ENCODE measurements at places on chromosomes 5 and 9. TPM values are rescaled to one million over a fixed set of nuclear protein-coding genes. Genes with fewer than 3 reads are reported as not detected.

- DNase-seq: no peak
Measured at GRCh38 chr9:91867740-91868139, 82.3 kb downstream of the ROR2 start.

DNA sequence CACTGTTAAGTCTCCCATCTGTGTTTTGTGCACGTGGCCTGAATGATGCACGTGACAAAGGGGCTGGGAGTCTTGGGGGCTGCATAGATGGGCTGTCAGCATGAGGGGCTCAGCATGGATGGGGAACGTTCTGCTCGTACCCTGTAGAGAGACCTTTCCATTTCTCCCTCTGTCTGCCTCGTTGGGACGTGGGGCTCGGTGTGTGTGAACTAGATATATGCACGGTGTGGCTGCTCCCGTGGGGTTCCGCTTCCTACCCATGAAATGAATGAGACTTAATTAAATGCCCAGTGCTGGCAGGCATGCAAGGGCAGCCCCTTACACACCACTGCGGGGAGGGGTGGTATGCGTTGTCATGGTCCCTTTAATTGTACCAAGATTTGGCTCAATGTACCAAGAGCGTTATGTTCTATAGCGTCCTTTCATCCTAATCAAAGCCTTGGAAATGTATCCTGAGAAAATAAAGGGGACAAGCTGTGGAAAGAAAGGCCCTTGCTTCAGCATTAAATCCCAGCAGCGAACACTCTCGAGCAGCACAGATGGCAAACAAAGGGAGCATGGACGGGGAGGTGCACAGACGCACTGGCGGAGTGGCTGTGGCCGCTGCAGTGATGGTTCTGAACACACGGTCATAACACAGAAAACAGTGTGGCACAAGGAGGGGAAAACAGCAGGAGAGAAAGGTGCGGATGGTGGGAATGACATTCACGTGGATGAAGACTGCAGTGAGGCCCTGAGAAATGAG, 66.8 kb downstream of the RASGEF1C start:
- no peak for DNase-seq

DNA sequence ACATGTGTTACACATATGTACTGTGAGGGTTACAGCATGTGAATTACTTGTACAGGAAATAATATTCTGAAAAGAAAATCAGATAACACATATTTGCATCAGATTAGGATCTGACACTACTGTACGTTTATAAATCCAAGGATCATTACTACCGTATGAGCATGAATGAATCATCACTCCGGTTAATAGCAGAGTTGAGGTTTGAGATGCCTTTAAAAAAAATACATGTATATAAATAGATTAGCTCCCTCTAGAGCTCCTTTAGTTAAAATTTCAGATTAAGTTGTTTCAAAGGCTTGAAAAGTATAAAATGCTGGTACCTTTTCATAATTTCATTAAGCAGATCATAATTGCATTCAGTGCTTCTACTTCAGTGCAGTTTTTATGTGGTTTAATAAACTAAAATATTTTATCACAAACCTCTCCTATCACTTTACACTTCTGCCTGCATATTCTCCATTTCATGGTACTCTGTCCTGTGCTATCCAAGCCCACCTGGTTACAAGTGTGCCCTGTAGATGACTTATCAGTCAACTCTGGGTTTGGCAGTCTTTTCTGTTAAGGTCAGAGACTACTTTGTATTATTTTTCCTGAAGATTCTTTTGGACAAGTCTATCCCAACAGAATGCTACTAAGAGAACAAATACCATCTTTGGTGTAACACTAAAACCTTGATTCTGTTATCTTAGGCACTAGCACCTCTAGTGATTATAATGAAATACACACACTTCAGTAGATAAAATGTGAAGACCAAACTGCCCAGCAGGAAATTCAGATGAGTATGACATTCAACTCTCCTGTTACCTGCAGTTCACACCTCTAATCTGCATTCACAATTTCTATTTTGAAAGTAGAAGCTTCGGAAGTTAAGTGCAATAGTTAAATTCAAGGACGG, 48.0 kb upstream of the POU5F2 start:
- DNase-seq: no peak

GRCh38 chr5:130720355-130720754, 444.7 kb downstream of the HINT1 start:
- no peak for DNase-seq

DNA sequence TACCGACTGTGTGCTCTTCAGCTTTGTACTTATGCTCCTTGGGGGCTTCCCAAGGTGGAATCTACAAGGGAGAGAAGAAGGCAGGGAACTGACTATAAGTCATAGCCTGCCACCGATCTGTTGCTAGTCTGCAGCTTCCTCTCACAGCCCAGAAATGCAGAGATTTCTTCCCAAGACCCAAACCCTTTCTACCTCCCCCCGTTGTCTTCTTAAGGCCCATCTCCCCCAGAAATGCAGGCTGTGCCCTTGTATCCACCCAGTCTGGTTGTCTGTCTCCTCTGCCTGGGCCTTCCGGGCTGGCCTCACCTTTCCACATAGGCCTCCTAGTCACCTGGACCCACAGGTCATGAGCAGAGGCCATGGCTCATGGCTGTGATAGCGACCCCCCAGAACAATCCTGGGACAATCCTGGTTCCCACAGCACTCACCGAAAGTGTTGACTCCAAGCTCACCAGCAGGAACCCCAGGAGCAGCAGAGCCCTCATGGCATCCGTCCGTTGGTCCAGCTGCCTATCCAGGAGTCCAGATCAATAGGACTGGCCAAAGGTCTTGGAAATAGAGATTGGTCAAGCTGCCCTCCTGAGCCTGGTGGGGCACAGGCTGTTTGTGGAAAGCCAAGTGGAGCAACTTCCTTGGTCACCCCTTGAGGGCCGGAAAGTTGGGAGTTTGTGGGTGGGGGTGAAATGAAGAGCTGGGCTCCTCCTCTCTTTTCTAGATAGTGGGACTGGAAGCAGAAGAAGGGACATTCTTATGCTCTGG, at the start of gene F12:
F12 (minus strand) TSS at position 522 of the 759 bp plus-strand sequence; CDS start at position 485, 37 bp downstream.
- no peak for DNase-seq

DNA sequence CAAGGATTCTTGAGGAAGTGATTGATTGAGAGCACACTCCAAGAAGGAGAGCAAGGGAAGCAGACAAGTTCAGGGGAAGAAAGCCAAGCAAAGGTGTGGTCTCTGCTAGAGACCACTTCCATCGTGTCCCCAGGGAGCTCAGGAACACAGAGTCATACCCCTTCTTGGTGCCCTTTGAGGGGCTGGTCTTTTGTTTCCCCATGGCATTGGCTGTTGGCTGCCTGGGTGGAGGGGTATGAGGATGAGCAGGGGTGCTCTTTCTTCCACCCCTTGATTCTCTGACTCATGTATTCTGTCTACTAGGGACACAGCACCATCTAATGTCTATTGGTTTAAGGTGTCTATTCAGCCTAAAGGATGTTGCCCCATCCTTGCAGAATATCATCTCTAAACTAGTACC, 11.5 kb upstream of the SPOCK1 start:
- no peak for DNase-seq

DNA sequence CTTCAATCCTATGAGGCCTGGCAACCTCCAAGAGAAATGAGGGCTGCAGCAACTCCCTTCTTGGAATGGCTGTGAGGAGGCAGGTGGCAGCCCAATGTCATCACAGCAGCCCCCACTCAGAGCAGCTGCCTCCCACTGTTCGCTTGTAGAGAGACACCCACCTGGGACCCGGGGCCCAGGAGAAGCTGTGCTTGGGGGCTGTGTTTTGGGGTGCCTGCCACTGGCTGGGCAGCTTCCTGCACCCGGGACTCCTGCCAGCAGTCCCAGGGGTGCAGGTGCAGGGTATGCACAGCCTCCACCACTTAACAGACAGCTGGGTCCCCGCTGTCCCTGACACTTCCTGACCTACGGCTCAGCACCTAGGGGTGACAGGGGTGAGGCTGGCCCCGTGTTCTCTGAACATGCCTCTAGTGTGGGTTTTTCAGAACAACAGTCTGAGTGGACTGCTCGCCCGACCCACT, 26.2 kb downstream of the NIPAL4 start:
- no peak for DNase-seq

GRCh38 chr9:130414081-130414731, 30.6 kb upstream of the ASS1 start:
- DNase-seq: no peak

GRCh38 chr5:124745928-124746915, at the start of gene ZNF608:
TSS of gene ZNF608 (minus strand) at chr5:124746639. CDS start at chr5:124744989, 1,650 bp downstream.
- DNase-seq: no peak

GRCh38 chr9:129748249-129748648, 4.6 kb downstream of the PTGES start:
- no peak for DNase-seq

- no peak for DNase-seq
Measured at GRCh38 chr9:127277770-127278169, 13.2 kb downstream of the GARNL3 start.

DNA sequence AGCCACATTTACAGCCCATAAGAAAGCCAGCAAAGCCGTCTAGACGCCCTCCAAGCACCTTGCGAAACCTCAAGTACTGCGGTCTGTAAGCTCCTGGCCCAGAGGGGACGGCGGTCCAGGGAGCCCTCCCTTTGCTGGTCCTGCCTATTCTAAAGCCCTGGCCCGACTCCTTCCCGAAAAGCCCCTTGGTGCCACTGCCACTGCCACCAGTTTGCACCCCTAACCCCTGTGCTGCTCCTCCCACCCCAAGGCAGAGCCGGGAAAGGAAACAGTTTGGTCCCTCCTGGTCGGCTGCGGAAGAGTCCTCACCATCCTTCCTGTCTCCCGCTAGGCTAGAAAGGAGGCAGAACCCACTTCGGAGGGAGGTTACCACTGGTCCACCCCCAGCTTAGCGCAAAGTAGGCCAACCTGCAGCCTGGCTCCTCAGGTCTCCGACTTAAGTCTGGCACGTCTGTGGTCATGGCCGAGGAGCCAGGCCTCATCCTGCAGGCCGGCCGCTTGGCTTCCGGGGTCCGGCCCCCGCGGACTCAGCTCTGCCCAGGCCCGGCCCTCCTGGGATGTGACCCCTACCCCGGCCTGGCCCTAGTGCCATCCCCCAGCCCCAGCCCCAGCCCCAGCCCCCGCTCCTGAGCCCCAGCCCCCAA, 916 bp downstream of the TOR1A start:
- DNase-seq: peak; percentile 58

DNA sequence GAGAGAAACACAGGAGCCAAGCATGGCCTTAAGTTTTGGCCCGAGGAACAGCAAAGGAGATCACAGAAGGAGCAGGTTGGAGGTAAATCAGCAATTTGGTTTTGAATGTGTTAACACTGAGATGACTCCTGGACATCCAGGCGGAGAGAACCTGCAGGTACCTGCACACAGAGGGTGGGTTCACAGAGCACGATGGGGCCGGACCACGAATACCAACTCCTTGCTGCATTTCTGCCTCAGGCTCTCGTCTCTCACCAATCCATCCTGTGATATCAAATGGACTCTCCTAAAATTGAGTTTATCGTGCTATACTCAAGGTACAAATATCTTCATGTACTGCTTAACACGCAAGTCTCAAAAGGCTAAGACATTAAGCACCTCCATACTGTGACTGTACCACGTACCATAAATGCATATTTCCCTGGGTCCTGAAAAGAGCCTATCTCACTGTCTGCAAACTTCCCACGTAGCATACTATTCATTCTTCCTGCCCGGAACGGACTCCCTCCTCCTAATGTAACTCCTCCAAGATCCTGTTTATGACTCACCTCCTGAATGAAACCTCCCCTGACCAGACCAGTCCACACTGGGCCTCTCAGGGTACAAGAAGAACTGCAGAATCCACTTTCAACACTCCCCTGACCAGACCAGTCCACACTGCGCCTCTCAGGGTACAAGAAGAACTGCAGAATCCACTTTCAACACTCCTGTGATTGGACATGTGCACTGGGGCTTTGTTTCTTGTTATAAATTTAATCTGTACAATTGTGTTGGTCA, 380.8 kb upstream of the RFX3 start:
- no peak for DNase-seq

DNA sequence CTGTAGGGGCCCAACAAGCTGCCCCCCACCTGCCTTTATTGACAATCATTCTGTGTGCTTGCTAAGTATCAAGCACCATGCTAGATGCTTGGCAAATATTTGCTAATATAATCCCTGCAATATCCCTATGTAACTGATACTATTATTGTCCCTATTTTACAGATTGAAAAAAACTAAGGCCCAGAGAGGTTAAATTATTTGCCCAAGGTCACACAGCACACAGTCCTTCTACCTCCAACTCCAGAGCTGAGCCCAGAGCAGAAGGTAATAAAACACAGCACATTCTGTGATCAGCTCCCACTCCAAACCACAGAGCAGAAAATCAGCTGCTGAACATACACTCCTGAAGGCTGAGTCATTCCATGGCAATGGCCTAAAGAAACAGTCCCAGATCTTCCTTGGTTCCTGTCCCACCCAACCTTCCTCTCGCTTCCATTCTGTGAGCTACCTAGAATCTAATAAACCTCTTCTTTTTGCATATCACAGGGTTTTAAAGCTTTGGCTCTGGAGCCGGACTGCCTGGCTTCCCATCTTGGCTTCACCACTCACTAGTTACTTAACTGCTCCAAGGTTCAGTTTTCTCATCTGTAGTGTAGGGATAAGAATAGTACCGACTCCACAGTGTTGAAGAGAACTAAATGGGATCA, 66.7 kb upstream of the ADRA1B start:
- DNase-seq: no peak

Gene GLIPR2
- 106 TPM for polyA plus RNA-seq

Gene HINT1
- 440 TPM for polyA plus RNA-seq

Gene MSX2
- polyA plus RNA-seq: not detected

Gene PAEP
- not detected for polyA plus RNA-seq

Gene BTNL9
- not detected for polyA plus RNA-seq

Gene TAF11L5
- not detected for polyA plus RNA-seq

Gene VPS13A
- polyA plus RNA-seq: 2.5 TPM
